Cerebellum (tissue), 4 donors: ENCODE measurements at places on chromosomes 4 and X. TPM values are rescaled to one million over a fixed set of nuclear protein-coding genes. Genes with fewer than 3 reads are reported as not detected.

The HADH gene
- 17.5 TPM for total RNA-seq

The SHROOM3 gene
- total RNA-seq = 55.4 TPM

The PDS5A gene
- total RNA-seq = 86.9 TPM

The SULT1B1 gene
- total RNA-seq = 0.64 TPM

The ARR3 gene
- not detected for total RNA-seq

The HPSE gene
- total RNA-seq = 1.7 TPM

The BEX4 gene
- 54.0 TPM for total RNA-seq

The NEUROG2 gene
- 7.8 TPM for total RNA-seq

The GTPBP6 gene
- 11.6 TPM for total RNA-seq

The CDKL2 gene
- total RNA-seq = 34.6 TPM

The DMRTC1B gene
- total RNA-seq = 0.36 TPM

The FAM236B gene
- total RNA-seq = not detected

The GAGE12F gene
- not detected for total RNA-seq

The CSAG3 gene
- not detected for total RNA-seq

The ZNF630 gene
- 5.5 TPM for total RNA-seq

The PABPC4L gene
- total RNA-seq = 3.7 TPM

The TMEM47 gene
- 48.0 TPM for total RNA-seq

The BEX1 gene
- 67.0 TPM for total RNA-seq

The TSPAN6 gene
- total RNA-seq = 34.5 TPM

The MAGEC1 gene
- total RNA-seq = not detected
